Cortex of kidney (tissue), 1 donor: ENCODE measurements at places on chromosomes 11 and 22.

DNA sequence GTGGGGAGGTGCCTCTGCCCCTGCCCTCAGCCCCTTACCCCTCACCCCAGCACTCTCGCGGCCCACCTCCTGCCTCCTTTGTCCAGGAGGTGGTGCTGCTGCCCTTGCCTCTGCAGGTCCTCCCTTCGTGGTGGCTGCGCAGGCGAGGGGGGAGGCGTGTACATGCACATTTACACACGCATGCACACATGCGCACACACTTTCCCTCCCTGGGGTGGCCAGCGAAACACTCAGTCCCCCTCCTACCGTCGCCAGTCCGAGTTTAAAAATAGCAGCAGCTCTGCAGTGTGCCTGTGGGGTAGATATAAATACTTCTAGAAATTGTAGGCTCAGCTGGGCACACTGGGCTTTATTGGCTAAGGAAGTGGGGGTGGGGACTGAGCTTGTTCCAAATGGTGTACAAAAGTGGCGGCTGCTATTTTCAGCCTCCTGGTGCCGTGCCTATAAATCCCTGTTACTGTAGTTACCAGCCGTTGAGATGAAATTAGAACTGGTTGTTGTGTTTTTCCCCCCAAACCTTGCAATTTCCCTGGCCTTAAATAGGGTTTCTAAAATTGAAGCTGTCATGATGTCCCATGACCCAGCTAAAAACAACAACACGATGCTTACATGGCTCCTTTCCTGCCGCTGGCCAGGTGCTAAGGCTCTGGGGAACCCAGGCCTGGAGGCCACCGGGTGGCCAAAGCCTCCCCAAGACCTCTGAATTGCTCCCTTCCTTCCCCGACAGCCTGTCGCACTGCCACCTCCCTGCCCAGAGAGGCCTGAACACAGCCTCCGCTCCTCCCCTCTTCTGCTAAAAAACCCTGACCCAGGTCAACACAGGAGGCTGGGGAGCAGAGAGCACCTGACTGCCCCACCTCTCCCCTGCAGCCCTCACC is 12.4 kb downstream of the PICK1 start:
- no peak for DNase-seq

DNA sequence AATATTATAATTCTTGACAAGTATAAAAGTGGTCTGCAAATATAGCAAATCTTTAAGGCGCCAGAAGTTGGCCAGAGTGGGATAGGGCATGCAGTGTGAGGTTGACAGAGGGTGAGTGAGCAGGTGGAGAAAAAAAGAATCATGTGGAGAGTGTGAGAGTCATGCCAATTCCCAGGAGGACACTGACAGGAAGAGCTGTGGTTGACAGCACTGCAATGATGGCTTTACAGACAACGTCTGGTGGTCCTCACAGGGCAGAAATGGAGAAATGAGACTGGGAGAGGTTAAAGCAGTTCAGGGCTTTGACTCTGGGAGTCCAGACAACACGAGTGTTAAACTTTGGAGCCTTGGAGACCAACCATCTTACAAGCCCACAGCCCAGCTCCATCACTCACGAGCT is 34.9 kb downstream of the SERPIND1 start:
- DNase-seq, result no peak

DNA sequence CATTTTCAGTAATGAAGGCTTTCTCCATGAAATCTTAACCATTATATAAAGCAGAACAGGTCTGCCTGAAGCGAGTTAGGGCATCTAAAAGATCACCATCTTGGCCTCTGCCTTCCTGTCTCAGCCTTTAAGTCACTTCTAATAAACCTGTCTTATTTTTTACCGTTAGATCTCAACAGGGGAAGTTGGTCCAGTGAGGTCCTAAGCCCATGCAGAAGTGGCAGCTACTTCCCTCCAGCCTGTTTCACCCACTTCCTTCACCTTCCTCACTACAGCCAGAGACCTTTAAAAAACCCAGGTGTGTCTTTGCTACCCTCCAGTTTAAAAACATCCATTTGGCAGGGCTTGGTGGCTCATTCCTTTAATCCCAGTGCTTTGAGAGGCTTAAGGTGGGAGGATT is 14.1 kb upstream of the LIPT2 start:
- no peak for DNase-seq

GRCh38 chr11:118913411-118914125 is 12.2 kb downstream of the BCL9L start:
- no peak for DNase-seq

DNA sequence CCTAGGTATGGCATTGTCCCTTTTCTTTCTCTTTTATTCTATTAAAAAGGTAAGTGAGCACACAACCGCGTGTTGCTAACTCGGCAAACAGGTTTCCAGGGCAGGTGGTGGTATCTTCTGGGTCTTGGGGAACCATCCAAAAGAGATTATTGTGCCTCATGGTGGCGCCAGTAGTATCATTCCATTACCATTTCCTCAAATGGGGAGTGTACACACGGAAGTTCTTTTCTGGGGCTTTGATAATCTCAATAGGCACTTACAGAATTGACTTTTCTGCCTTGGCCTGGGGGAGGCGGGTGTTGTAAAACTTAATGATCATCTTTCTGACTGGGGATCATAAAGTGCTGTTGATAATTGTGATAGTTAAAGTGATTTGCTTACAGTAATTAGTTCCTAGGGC is 234.1 kb downstream of the KIRREL3 start:
- DNase-seq, result no peak

GRCh38 chr11:35367491-35367890 is 51.9 kb downstream of the SLC1A2 start:
- DNase-seq, result no peak

DNA sequence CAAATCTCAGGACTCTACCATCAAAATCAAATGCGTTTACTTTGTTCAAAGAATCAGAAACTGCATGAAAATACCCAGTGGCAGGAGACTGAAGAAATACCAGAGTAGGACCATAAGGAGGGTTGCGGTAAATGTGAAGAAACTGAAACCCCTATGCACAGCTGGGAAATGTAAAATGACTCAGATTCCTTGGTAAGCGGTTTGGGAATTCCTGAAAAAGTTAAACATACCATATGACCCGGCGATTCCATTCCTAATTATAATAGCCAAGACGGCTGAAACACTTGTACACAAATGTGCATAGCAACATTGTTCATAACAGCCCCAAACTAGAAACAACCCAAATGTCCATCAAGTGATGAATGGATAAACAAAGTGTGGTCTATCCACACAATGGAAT is 114.1 kb upstream of the GRAMD1B start:
- no peak for DNase-seq

DNA sequence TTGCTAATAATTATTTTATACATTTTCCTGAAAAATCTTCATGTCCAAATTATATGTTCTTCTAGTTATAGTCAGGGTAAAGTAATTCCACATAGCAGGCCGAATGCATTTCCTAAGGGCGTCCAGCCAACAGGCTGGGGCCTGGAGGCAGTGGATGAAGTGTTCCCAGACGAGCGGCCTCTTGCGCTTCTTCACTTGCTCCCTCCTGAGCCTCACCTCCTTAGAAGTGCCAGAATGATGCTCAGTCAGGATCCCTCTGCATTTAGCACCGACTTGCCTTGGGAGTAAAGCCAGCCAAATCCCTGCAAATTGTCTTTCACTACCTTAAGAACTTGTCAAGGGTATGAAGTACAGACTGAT is 1.5 kb downstream of the OLFML1 start:
- no peak for DNase-seq

DNA sequence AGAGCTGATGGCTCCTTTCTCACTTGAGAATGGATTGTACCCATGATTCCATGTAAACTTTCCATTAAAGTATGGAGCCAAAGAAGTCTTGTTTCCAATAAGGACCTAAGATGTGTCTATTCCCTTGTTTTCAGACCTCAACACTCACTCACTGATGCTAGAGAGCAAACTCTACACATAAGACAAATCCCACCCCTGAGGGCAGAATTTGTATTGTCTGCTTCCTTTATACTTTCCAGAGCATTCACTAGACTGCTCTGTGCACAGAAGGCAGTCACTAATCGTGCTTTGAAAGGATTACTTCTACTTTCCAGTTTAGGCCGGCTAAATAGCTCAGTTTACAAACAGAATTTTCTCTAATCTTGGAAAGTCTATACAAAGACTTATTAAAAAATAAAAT is 6.4 kb downstream of the ANKRD49 start:
- DNase-seq, result no peak
